ENCODE measurements at places on chromosomes 5 and 9.

- peak; percentile 22 for DNase-seq
Measured at GRCh38 chr9:128412120-128412790, 8.4 kb upstream of the CERCAM start.

GRCh38 chr5:89823046-89823445 lies 586.5 kb downstream of the CETN3 start:
- DNase-seq: no peak

DNA sequence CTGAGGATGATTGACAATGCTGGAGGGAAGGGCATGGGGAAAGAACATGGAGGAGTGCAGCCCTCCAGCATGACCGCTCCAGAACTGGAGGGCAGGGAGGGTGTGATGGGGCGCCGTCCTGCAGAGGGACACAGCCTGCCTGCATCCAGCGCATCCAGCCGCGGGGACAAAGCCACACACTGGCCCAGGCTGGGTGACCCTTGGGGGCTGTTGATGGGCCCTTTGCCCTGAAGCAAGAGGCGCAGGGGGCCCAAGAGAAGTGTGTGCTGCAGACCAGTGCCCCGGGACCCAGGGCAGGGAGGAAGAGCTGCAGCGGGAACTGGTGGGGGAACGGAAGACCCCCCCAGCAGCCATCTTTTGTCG lies 169.8 kb upstream of the PPP1R26 start:
- no peak for DNase-seq

- DNase-seq: no peak
Measured at GRCh38 chr9:18768951-18769622, 263.9 kb downstream of the SAXO1 start.

- no peak for DNase-seq
Measured at GRCh38 chr5:111733571-111733970, 23.4 kb downstream of the NREP start.

DNA sequence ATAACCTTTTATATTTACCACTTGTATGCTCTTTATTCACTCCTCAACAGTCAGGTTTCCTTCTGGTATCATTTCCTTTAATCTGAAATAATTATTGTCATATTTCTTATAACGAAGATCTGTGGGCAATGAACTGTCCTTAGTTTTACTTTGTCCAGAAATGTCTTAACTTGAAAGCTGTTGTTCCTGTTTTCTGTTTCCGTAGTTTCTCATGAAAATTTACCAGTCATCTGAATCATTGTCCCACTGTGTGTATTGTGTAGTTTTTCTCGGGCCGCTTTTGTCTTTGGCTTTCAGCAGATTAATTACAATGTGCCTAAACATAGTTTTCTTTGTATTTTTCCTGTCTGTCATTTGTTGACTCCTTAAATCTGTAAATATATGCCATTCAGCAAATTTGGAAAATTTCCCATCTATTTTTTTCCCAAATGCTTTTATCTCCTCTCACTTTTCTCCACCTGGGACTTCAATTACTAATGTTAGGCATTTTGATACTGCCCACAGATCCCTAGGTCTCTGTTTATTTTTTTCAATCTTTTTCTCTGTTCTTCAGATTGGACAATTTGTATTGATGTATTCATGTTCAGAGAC lies 74.9 kb downstream of the PDE8B start:
- no peak for DNase-seq

DNA sequence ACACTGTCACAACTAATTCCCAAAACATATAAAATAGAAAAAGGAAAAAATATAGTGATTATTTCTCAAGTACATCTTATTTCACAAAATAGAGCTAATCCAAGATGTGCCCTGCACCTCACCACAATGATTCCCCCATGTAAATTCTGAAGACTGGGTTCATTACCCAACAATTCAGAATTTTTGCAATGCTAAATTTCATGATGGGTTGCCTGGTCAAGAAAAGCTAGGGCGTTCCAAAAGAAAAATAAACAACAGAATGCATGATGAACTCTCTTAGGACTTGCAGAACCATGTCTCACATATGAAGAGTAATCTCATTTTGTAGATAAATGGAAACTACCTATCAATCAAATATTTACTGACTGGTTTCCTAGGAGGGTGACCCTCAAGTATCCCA lies 259.6 kb upstream of the NFIL3 start:
- no peak for DNase-seq

- no peak for DNase-seq
Measured at GRCh38 chr9:122221183-122221811, 7.5 kb downstream of the LHX6 start.

DNA sequence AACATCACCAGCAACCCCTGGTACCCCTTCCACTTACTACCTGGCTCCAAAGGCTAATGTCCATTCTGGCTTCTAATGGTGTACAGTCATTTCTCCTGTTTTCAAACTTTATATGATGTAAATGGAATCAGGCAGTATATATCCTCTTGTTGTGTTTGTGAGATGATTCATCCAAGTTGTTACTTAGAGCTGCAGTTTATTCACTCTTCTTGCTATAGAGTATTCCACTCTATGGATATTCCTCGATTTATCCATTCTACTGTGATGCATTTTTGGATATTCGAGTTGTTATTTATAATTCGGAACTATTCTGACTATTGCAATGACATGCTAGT lies 32.4 kb downstream of the IRF1 start:
- no peak for DNase-seq

GRCh38 chr9:17005056-17005823 lies 129.6 kb upstream of the CNTLN start:
- no peak for DNase-seq

DNA sequence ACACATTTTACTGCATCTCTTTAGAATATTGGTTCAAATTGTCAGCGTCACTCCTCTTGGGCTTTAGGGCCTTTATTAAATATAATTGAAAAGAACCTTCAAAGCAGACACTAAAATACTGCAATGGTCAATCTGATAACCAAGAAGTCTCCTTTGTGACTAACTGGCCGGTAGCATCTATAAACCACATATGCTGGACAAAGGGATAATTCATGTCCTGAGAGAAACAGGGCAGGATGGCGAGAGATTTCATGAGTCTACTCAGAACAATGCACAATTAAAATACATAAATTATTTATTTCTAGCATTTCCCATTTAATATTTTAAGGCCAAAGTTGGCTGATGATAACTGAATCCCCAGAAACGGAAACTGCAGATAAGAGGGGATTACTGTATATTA lies 1083.4 kb upstream of the CDH18 start:
- no peak for DNase-seq

DNA sequence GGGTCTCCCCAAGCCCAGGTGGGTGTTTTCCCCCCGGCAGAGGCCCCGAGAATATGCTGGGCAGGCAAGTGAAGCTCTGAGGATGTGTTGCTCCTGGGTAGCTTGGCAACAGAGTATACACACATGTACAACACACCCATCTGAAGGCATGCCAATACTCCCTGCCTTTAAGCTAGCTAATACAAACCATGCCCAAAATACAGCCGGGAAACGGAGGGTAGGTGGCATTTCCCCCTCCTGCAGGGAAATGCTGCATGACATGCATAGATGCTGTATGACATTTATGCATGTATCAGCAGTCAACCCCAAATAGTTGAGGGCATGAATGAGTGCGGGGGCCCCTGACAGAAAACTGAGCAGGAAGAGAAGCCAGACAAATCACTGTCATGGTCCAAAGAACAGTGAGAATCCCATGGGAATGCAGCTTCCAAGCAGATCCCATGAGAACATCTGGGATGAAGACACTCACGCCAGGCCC lies 614.1 kb downstream of the EBF1 start:
- DNase-seq: no peak

- DNase-seq: no peak
Measured at GRCh38 chr9:20770947-20771346, 86.9 kb downstream of the FOCAD start.
